Activated T-helper 1 cell treated with anti-CD3 and anti-CD28 coated beads, Interleukin-2, amount 50 U/mL, for 16 hours (primary cell): ENCODE measurements at places on chromosomes 11 and 22.

DNA sequence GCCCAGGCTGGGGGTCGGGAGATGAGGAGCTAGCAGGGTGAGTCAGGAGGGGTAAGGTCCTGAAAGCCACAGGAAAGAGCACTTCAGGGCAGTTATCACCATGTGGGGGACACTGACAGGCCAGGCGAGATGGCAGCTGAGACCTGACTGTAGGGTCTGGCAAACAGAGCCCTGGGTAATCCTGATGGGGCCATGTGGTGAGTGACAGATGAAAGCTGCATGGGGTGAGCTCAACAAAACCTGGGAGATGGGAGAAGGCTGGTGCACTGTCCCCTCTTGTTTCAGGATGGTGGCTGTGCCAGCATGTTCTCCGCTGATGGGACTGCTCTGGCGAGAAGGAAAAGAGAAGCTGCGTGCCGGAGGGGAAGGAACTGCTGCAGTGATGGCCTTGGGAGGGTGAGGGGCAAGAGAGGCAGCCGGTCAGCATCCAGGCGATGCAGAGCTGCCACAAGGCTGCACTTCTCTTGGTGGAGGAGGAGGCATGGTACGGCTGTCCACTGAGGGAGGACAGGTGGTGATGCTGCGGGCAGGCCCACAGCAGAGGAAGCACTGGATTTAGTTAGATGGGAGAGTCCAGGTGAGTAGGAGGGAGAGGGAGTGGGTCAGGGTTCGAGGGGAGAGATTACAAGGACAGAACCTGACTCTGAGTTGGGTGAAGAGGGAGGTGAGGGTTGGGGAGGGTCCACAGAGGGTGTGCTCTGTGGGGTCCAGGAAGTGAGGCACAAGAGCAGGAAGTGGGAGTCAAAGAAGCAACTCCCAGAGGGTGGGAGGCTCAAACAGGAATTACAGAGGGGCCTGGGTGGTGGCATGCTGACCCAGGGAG, 3.8 kb downstream of the TOP3B start:
- DNase-seq, result no peak

- DNase-seq, result no peak
Measured at GRCh38 chr11:73537969-73538368, 59.9 kb downstream of the FAM168A start.

DNA sequence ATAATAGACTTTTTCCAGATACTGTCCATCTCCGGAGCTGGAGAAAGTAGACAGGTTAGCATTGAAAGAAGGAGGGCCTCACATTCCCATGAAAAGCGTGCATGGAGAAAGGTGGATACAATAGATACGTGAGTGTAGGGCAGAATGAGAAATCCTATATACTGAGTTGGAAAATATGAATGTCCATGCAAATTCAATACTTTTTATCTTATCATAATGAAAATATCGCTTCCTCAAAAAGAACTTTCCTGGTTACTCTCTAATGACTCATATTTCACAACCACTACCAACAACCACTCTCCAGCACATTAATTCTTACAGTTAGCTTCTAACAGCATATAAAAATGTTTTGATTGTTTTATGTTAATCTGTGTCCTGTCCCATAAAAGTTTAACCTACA, 22.0 kb upstream of the MS4A6A start:
- DNase-seq, result no peak

DNA sequence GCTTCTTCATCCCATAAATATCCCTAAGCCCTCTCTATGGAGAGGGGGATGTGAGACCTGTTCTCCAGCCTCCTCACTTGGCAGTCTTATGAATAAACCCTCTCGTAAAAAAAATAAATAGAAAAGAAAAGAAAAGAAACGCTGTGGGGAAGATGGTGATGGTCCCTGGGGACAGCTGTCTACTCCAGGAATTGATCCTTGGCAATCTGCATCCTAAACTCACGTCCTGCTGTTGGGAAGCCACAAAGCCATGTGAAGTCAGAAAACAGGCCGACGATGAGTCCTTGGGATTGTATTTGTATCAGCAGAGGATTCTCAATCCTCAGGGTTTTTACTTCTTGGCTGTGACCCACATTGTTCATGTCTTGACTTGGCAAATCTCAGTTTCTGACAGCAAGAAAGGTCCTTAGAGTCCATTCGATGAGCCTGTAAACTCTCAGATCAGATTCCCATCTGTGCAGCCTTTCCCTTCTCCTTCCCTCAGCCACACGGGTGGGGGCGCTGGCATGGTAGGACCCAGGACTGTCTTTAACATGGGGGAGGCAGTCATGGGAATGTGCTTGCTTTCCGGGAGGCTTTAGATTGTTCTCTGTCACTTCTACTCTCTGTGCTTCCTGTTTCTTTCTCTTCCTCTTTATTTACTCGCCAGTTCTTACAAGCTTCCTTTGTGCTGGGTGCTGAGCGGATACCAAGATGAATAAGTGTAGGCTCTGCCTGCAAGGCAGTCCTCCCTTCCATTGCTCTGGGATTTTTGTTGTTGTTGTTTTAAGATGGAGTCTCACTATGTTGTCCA, 24.9 kb downstream of the TCP11L1 start:
- no peak for DNase-seq

DNA sequence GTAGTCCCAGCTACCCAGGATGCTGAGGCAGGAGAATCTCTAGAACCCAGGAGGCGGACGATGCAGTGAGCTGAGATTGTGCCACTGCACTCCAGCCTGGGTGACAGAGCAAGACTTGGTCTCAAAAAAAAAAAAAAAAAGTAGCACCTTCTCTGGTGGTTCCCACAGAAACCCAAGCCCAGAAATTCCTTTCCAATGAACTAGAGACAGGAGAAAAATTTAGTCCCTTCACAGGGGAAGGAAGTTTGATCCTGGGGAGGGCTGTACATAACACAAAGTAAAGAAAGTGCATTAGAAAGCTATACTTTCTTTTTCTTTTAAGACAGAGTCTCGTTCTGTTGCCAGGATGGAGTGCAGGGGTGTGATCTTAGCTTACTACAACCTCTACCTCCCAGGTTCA, 25.5 kb upstream of the APOA1 start:
- DNase-seq, result no peak

GRCh38 chr22:25898707-25899365, 156.8 kb downstream of the MYO18B start:
- no peak for DNase-seq

DNA sequence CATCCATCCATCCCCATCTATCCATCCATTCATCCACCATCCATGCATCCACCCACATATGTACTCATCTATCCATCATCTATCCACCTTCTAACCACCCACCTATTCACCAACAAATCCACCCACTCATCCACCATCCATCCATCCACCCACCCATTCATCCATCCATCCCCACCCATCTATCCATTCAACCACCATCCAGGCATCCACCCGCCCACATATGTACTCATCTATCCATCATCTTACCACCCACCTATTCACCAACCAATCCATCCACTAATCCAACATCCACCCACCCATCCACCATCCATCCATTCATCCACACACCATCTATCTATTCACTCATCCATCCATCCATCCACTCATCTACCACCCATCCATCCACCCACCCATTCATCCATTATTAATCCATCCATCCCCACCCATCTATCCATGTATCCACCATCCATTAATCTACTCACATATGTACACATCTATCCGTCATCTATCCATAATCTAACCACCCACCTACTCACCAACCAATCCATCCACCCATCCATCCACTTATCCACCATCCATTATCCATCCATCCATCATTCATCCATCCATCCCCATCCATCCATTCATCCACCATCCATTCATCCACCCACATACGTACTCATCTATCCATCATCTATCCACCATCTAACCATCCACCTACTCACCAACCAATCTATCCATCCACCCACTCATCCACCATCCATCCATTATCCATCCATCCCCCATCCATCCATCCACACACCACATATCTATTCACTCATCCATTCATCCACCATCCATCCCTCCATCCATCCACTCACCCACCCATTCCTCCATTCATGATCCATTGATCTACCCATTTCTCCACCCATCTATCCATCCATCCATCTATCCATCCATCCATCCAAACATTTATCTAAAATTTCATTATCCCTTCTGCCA, 940.0 kb downstream of the BRD1 start:
- DNase-seq, result no peak

GRCh38 chr11:720642-721246, 14.7 kb downstream of the EPS8L2 start:
- DNase-seq, result no peak

GRCh38 chr11:66080055-66080817, 10.2 kb downstream of the PACS1 start:
- peak; percentile 42 for DNase-seq

GRCh38 chr11:47571895-47572294, 6.5 kb downstream of the PTPMT1 start:
- no peak for DNase-seq

DNA sequence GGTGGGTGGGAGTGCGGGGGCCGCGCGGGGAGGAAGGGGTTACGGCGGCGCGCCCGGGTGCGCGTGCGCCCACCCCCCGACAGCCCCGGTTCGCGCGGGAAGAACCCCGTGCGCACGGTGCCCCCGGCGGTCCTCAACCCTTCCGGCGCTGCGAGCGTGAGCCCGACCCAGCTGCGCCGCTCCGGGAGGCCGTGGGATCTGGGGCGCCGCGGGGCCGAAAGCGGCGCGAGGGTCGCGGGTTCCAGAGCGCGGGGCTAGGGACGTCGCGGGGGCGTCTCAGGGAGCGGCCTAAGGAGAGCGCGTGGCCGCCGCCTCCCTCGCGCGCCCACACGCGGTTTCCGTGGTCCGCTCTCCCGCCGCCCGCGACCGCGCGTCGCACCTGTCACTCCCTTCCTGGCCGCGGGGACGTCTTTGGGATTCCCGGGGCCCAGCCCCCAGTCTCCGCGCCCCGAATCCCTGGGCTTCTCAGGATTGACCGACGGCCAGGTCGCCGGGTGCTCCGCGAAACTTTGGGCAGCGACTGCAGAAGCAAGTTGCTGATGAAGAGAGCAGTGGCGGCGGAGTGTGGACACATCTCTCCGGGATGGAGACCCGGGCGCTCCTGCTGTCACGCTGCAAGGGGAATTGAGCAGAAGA, 582 bp downstream of the SREBF2 start:
- DNase-seq, result peak; percentile 41

GRCh38 chr11:5937868-5938602, 4.0 kb upstream of the OR56A3 start:
- DNase-seq, result no peak

- DNase-seq, result no peak
Measured at GRCh38 chr22:27624042-27624441, 177.5 kb downstream of the MN1 start.

- no peak for DNase-seq
Measured at GRCh38 chr11:113529606-113530005, 54.4 kb upstream of the DRD2 start.
